ENCODE measurements at places on chromosomes 7 and 10.

GRCh38 chr10:105145711-105146110, 504.6 kb downstream of the SORCS3 start:
- no peak for DNase-seq

GRCh38 chr10:110160522-110160921, 46.9 kb upstream of the MXI1 start:
- no peak for DNase-seq

DNA sequence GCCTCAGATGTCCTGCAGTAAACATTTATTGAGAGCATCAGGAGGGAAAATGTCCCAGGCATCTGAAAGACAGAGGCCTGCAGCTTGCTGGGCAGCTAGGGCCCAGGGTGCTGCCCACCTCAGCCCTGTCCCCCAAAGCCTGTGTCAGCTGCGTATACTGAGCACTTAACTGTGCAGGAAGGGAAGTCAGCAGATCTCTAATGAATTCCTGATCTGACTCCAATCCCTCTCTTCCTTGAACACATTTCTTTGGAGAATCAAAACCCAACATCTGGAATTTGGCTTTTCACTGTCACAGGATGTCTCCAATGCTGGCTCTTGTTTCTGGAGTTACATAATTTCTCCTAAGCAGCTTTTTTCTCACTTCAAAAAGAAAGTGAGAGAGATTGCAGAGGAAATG, 364.7 kb upstream of the NFE2L3 start:
- no peak for DNase-seq

DNA sequence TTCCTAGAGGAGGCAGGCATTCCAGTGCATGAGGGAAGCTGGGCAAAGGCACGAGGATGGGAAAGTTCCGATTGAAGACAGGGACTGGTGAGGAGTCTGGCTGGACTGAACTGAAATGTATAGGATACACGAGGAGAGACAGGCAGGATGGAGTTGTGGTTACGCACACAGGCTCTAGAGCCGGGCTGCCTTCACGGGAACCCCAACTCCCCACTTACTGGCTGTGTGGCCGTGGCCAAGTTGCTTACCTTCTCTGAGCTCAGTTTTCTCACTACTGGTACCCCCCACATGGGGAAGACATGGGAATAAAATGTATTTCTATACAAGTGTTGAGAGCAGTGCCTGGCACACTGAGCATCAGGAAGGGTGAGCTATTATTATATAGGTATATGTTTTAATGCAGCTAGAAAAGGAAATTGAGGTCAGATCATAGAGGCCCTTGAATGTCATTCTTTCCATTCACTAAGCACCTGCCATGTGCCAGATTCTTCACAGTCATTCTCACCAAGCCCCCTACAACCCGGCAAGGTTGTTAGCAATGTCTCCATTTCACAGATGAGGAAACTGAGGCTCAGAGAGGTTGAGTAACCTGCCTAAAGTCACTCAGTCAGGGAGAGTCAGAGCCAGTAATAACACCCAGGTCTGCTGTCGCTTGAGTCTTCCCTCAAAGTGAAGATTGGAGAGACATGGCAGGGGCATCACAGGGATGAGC, 9.7 kb downstream of the CHST3 start:
- DNase-seq = peak; percentile 30

GRCh38 chr10:71126432-71126831, 85.9 kb upstream of the UNC5B start:
- DNase-seq = no peak

DNA sequence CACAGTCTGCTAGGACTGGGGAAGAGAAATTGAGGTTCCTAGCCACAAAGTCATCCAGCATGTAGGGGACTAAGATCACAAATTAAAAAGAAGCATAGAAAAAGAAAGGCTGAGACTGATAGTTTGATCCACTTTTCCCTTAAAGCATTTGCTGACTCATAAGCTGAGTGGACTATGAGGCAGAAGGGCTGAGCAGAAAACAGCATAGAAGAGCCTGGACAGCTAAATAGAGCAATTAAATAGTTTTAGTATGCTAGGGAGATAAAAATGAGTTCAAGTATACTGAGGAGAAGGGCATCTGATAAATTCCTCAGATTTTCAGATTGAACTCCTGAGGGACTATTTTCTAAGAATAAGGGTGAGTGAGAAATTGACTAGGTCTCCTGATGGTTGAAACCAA, 155.9 kb upstream of the EGR2 start:
- DNase-seq = no peak

DNA sequence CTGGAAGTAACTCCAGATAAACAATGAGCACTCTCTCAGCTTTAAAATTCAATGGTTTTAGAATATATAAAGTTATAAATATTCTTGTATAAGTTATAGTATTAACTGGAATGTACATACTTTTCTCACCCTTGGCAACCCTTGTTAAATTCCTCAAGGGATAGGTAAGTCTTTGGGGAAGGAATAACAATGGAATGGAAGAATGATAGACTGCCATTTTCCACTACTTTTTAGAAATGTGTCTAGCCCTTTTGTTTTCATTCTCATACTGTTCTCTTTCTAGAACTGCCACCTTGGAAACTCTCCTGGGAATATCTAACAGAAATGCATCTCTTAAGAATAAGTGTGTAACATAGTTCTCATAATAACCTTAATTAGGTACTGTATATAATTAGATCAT, 8.3 kb downstream of the KIF5B start:
- DNase-seq = no peak

DNA sequence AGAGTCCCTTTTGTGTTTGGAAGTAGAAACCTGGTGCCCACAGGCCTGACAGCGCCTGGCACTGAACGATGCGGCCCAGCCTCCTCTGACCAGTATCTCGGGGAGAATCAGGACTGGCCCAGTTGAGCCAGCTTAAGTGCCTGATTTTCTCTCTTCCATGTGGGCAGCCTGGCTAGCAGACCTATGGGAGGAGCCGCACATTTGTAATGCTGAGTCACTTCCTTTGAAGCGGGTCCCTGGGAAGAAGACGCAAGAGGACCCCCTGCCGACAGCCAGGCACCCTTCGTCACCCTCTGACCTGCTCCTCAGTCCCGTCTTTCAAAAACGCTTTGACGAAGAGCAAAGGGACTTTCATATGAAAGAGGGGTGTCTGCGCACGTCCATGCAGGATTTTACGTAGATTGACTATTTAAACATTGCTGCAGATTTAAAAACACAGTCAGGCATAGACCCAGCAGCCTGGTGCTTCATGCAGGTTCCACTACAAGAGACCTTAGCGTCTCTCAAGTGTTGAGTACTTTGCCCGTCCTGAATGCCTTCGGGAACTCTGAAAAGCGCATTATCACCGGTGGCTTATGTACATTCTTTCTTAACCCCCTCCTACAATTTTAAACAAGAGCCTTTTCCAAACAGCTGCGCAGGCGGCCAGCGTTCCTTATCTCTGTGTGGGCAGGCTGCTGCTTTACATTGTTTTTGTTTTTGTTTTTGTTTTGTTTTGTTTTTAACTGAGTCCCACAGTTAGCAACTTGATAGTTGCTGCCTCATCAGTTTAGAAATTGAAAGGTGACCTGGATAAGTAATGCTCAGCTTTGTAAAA, 36.5 kb upstream of the AP5Z1 start:
- DNase-seq = peak; percentile 56

DNA sequence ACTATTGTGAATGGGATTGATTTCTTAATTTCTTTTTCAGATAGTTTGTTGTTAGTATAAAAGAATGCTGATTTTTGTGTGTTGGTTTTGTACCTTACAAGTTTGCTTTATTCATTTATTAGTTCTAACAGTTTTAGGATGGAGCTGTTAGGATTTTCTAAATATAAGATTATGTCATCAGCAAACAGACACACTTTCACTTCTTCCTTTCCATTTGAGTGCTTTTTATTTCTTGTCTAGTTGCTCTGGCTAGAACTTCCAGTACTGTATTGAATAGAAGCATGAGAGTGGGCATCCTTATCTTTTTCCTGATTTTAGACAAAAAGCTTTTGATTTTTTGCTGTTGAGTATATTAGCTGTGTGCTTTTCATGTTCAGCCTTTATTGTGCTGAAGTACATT, 81.5 kb downstream of the DNAH11 start:
- DNase-seq = no peak

DNA sequence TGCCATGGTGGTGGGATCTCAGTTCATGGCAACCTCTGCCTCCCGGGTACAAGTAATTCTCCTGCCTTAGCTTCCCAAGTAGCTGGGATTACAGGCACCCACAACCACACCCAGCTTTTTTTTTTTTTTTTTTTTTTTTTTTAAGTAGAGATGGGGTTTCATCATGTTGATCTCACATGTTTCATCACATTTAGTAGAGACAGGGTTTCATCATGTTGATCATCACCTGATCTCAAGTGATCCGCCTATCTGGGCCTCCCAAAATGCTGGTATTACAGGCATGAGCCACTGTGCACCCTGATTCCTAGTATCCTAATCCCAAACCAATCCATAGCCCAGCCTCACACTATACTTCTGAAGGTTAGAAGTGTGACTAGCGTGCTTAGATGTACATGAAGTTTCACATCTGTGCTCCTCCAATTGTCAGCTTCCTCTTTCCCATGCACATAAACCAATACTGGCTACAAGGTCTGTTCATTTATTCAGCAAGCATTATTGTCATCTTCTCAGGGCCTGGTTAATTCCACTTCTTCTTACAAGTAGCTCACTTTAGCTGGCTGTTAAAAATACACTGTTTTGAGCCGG, 6.8 kb upstream of the NAT16 start:
- no peak for DNase-seq

DNA sequence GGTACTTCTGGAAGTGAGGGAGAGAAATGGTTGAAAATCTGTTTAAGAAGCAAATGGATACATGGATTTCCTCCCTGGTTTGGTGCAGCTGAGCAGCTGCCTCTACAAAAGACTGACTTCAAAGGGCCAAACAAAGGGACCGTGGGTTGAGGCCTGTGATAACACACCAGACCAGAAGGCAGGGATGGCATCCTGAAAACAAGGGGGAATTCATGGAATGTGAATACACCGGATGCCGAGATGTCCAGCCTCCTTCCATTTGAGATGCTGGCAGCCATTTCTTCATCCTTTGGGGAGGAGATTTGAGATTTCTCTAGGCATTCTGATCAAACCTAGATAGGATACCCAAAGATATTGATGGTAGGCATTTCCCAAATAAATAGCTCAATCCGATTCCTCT, 36.9 kb downstream of the TAF3 start:
- DNase-seq = no peak

DNA sequence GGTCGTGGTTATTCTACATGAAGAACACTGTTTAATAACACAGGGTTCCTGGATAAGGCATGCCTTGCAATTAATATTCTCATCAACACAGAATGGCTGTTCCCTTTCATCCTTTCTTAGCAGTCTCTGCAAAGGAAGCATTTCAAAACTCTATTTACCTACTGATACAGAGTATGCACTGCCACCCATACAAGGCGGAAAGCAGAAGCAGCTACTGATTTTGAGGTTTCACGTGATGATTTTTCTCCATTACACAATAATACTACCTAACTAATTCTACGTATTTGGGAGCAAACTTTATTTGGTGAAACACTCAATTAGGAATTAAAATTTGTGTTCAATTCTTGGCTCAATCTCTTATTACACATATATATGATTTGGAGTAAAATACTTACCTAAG, 43.0 kb upstream of the COL1A2 start:
- no peak for DNase-seq

GRCh38 chr10:32327364-32327691, 19.6 kb downstream of the EPC1 start:
- DNase-seq = no peak

DNA sequence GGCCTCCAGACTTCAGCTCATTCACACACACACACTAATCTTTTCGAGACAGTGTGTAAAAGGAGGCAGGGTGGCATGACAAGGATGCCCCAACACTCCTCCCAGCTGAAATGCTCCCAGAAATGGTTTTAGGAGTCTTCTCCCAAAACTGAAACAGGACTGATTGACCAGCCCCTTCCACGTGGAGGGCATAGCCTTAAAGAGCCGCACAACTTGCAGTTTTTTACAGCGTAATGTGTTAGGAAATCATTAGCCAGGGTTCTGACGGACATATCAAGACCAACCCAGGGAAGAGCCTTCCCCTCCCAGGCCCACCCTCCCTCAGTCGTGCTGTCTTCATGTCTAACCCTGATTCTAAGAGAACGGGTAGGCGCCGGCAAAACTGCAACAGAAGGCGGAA, 224.6 kb downstream of the TNS3 start:
- DNase-seq = no peak

GRCh38 chr7:144384555-144385245, 18.8 kb downstream of the NOBOX start:
- DNase-seq = peak; percentile 66

- DNase-seq = no peak
Measured at GRCh38 chr7:151408839-151409666, 785 bp downstream of the WDR86 start.

- no peak for DNase-seq
Measured at GRCh38 chr7:127901895-127902703, 129.1 kb downstream of the LRRC4 start.

GRCh38 chr10:4355350-4355749, 470.7 kb upstream of the AKR1E2 start:
- no peak for DNase-seq

- peak; percentile 29 for DNase-seq
Measured at GRCh38 chr7:44466300-44467216, 23.9 kb downstream of the NUDCD3 start.

- no peak for DNase-seq
Measured at GRCh38 chr10:818010-818409, 113.5 kb downstream of the LARP4B start.

- DNase-seq = no peak
Measured at GRCh38 chr10:17984056-17984455, 32.3 kb downstream of the SLC39A12 start.

GRCh38 chr7:73896454-73896853, 35.5 kb downstream of the TMEM270 start:
- DNase-seq = no peak

DNA sequence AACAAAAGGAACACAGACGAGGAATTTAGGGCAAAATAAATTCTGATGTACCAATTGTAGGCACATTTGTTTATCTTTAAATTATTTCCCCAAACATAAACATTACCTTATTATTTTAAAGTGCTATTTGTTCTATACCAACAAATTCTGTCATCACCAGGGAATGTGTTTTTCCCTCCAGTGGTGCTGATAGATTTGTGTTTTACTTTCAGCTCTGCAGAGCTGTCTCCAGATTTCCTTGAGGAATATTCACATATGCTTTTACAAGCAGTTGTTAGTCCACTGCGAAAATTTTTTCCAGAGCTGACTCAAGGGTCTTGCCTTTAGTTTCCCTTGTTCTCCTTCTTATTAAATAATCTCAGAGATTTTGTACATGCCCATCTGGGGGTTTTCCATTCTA, 362.8 kb downstream of the PHF14 start:
- no peak for DNase-seq

DNA sequence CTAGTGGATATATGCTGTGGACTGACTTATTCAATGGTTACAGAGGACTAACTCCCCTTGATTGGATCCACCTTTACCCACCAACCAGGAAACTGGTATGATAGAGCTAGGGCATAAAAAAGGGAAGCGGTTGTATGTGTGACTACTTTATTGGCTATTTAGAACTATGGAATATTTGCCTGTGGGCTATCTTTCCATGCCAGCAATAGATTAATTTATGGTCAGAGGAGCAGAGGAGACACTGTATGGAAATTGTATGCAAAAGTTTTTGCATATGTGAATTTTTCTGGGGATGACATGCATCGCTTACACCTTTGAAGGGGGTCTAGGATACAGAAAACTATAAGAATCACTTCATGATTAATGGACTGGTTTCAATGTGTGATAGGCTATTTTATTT, 105.7 kb downstream of the LHFPL3 start:
- DNase-seq = no peak

GRCh38 chr7:156932006-156932405, 17.5 kb upstream of the NOM1 start:
- no peak for DNase-seq
